K562 (cell line): ENCODE measurements at places on chromosomes 12 and 14. TPM values are rescaled to one million over a fixed set of nuclear protein-coding genes. Genes with fewer than 3 reads are reported as not detected.

Gene FGD4
- 0.22 and 0.83 TPM in 2 replicates for total RNA-seq

GRCh38 chr12:42691991-42692557 is 102.5 kb upstream of the PRICKLE1 start:
- H3K4me1 ChIP-seq: no peaks in the 10 kb centered on the region
- no peaks in the 10 kb centered on the region for H3K36me3 ChIP-seq
- no peak for DNase-seq
- H3K4me3 ChIP-seq: peak overlapping the region; percentile 22; the same call in 1 of the 2 replicates
- no peak overlapping the region for H3K27ac ChIP-seq
- H3K27me3 ChIP-seq: no peaks in the 10 kb centered on the region

Gene CIROP
- total RNA-seq: not detected in 2 replicates

GRCh38 chr12:93825931-93826555 is 148.9 kb downstream of the CRADD start:
- H3K4me3 ChIP-seq: no peak overlapping the region
- no peak overlapping the region for H3K27ac ChIP-seq
- H3K4me1 ChIP-seq: 0 out of 3 replicates have a peak, but pooled peaks cover 10% of the 10 kb centered on the region
- H3K36me3 ChIP-seq: no peaks in the 10 kb centered on the region
- H3K27me3 ChIP-seq: no peaks in the 10 kb centered on the region

DNA sequence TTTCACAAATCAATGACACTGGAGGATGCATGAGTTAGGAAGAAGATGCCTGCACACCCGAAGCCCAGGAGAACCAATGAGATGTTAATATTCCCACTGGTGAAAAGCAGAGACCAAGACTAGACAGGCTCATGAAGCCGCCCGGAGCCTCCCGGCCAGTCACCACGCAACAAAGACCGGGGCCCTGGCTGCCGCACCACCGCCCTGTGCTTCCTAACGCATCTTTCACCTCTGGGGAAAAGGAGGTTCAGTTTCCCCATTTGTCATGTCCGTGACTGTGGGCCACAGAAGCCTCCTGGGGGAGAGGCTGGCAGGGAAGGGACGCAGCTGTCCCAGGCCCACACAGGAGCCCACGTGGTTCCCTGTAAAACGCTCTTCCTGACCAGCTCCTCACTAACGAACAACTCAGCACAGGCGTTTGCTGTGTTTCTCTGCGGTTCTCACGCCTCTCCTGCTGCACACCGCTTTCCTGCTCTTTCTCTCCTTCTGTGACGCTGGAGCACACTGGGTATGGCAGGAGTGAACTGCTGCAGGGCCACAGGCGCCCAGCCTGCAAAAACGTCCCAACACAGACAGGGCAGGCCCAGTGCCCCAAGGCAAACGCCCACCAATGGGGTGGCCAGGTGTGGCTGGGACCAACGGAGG is 10.8 kb downstream of the RIMBP2 start:
- peaks cover 88% of the 10 kb centered on the region for H3K27me3 ChIP-seq
- no peak overlapping the region for H3K4me3 ChIP-seq
- H3K36me3 ChIP-seq: no peaks in the 10 kb centered on the region
- peaks cover 4% of the 10 kb centered on the region for H3K4me1 ChIP-seq

Gene FOXG1
- total RNA-seq: 3.0 and 3.7 TPM in 2 replicates

Gene PAPOLA
- total RNA-seq: 135 and 139 TPM in 2 replicates

GRCh38 chr12:116037941-116038837 is 239.3 kb downstream of the MED13L start:
- no peaks in the 10 kb centered on the region for H3K27me3 ChIP-seq
- no peak overlapping the region for H3K27ac ChIP-seq
- DNase-seq: no peak
- no peaks in the 10 kb centered on the region for H3K4me1 ChIP-seq

DNA sequence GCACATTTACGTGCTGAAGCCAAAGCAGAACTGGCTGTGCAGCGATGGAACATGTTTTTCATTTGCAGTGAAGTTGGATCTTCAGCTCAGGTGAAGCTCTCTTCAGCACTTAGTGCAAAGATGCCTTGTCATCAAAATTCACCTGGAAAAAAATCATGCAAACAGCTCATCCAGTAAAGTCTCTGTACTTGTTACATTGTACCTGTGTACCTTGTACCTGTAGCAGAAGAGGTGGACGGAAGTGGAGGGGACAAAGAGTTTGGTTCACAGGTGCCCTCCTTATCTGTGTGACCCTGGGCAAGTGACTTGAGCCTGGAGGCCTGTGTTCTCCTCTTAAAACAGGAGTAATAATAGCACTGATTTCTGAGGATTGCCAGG is 54.0 kb downstream of the ADGRD1 start:
- no peaks in the 10 kb centered on the region for H3K36me3 ChIP-seq
- no peak overlapping the region for H3K4me3 ChIP-seq
- DNase-seq: no peak
- H3K4me1 ChIP-seq: peaks cover 32% of the 10 kb centered on the region

Gene GPD1
- total RNA-seq: 0.55 and 0.67 TPM in 2 replicates

DNA sequence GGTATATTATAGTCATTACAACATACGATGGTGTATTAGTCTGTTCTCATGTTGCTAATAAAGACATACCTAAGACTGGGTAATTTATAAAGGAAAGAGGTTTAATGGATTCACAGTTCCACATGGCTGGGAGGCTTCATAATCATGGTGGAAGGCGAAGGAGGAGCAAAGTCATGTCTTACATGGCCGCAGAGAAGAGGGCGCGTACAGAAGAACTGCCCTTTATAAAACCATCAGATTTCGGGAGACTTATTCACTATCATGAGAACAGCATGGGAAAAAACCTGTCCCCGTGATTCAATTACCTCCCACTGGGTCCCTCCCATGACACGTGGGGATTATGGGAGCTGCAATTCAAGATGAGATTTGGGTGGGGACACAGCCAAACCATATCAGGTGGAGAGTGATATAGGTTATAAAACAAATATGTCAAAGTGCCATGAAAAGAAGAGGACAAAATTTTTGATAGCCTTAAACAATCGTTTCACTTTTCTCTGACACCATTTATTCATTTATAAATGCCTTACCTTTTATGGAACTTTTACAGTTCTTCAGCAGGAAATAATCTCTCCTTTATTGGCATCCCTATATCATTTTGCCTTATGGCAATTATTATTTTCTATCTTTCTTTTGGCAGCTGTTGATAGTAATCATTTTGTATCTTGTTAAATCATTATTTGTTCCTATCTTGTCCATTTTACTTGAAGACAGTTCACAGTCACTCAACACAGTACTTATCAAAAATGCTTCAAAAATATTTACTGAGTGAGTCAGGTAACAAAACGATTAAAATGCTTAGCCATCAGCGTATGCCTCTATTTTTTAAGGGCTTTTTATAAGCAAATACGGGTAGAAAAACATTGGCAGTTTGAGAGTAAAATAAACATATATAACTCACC is 196.0 kb downstream of the RAD51B start:
- H3K4me3 ChIP-seq: no peak overlapping the region
- DNase-seq: no peak
- no peaks in the 10 kb centered on the region for H3K36me3 ChIP-seq

Gene KCNK10
- not detected in 2 replicates for total RNA-seq

DNA sequence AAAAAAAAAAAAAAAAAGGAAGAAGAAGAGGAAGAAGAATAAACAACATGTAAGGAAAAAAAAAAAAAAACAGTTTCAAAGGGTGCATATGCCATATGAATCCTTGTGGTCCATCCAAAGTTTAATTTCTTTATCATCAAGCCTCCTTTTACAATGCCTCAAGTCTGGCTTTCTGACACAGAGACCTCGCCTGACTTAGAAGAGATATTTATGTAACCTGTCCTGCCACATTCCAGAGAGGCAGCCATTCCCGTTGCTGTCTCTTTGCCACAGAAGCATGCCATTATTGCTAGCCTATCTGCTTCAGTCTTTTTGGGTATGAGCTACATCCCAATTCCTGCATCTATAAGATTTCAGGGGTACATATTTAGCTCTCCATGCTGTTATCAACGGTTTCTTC is 596.7 kb upstream of the ATP2B1 start:
- no peaks in the 10 kb centered on the region for H3K4me1 ChIP-seq
- DNase-seq: no peak

- no peaks in the 10 kb centered on the region for H3K4me1 ChIP-seq
- no peak overlapping the region; the same call in 2 of the 3 replicates for H3K27ac ChIP-seq
- no peak for DNase-seq
- H3K36me3 ChIP-seq: no peaks in the 10 kb centered on the region
Measured at GRCh38 chr12:94670898-94671297, 20.5 kb upstream of the TMCC3 start.

Gene AKAP5
- 0.35 and 0.40 TPM in 2 replicates for total RNA-seq

DNA sequence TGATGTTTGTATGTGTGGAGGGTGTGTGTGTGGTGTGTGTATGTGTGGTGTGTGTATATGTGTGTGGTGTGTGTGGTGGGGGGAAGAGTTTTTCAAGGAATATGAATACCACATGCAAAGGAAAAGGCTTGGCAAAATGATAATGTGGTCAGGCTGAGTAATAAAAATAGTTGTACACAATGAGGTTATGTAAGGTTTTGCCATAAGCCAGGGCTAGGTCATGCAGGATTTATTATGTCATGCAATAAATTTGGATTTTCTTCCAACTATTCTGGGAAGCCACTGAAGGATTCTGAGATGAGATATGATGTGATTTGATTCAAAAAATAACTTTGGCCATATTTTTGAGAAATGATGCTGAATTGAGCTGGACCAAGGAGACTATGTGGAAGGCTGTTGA is 1191.6 kb upstream of the SEL1L start:
- H3K27ac ChIP-seq: no peak overlapping the region
- no peaks in the 10 kb centered on the region for H3K27me3 ChIP-seq
- no peak overlapping the region for H3K4me3 ChIP-seq
- DNase-seq: no peak
- no peaks in the 10 kb centered on the region for H3K4me1 ChIP-seq
- no peaks in the 10 kb centered on the region for H3K36me3 ChIP-seq

Gene MYBPC1
- not detected in 2 replicates for total RNA-seq

GRCh38 chr12:3277306-3277943 is 200.2 kb downstream of the TSPAN9 start:
- no peaks in the 10 kb centered on the region for H3K36me3 ChIP-seq
- DNase-seq: no peak
- no peak overlapping the region for H3K4me3 ChIP-seq

DNA sequence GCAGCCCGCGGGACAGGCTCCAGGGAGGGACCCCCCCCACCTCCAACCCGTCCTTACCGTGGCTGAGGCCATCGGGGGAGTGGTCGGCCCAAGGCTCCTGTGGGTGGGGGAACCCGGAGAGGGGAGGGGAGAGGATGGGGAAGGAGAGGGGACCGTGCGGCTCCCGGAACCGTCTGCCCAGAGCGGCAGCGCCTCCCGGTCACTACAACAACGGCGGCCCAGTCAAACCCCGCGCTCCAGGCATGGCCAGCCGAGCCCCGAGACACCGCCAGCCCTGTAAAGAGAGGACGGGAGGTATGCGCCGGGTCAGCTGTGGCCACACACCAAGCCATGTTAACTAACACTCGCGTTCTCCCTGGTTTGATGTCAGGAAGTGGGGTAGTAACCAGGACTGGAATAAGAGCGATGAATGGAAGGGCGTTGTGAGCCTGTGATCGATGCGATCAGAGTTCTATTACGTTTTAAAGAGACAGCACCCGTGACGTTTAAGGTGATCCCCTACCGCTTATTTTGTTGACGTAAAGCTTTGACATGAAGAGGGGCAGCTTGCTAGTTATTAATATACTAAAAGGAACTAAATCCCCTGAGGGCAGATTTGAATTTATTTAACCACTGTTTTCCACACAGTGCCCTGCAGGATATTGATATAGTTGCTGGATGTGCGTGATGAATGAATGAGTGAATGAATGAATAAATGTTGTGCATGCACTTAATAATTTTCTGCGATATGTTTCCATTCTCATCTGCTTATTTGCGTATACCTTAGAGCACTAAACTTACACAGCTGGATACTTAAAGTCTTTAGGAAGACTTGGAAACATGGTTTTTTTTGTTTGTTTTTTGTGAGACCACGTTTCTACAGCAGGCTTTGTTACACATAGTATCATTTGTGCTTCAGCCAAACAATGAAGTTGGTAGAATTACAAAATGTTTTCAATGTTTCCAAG is at the start of gene POC1B:
POC1B (minus strand) TSS at position 224 of the 947 bp plus-strand sequence; CDS start at position 72, 152 bp downstream.
- H3K36me3 ChIP-seq: peaks cover 17% of the 10 kb centered on the region; the same call in 1 of the 3 replicates
- no peaks in the 10 kb centered on the region for H3K27me3 ChIP-seq
- DNase-seq: peak; percentile 84
- peaks cover 10% of the 10 kb centered on the region; the same call in 2 of the 3 replicates for H3K4me1 ChIP-seq
- H3K4me3 ChIP-seq: peak within 1 kb of the TSS; percentile 93
- H3K27ac ChIP-seq: peak within 1 kb of the TSS; percentile 99

Gene ESR2
- 3.0 and 3.6 TPM in 2 replicates for total RNA-seq

Gene A2M
- 2.3 and 3.0 TPM in 2 replicates for total RNA-seq

DNA sequence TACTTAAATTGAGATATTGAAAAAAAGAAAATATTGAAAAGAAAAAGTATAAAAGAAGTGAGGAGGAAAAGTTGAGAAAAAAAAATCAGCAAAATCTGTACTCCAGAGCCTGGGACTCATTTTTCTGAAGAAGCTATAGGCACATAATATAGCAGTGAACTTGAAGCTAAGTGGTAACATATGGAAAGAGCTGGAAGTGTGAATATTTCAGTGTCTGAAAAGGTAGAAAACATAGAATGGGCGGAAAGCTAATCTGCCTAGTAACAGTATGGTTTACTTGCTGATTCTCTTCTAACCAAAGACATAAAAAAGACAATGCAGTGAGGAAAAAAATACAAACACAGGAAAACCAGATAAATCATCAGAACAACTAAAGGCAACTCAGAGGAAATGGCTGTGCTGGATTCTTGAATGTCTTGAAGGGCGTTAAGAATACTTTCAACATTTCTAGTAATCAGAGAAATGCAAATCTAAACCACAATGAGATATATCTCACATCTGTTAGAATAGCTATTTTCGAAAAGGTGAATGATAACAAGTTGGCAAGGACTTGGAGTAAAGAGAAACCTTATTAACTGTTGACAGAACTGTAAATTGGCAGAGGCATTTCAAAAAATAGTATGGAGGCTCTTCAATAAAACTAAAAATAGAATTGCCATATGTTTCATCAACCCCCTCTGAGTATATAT is 784.6 kb downstream of the LRFN5 start:
- no peaks in the 10 kb centered on the region for H3K36me3 ChIP-seq
- no peaks in the 10 kb centered on the region for H3K4me1 ChIP-seq
- H3K4me3 ChIP-seq: no peak overlapping the region

DNA sequence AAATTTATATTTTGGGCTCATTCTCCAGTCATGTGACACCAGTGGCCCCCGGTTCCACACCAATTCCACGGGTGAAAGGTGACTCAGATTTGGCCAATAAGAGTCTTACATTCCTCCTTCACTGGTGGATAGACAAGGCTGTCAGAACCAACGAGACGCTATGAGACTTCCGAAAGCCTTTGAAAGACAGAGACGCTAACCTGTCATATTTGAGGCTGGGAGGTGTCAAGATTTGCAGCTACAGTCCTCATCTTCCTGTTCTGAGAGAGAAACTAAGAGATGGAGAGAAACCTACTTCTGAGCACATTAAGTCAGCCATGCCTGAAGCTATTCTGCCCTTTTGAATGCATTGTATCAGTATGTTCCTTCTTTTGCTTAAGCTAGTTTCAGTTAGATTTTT is 171.2 kb downstream of the FLRT2 start:
- no peaks in the 10 kb centered on the region for H3K4me1 ChIP-seq
- DNase-seq: no peak
- H3K27me3 ChIP-seq: no peaks in the 10 kb centered on the region
- H3K27ac ChIP-seq: no peak overlapping the region
- no peaks in the 10 kb centered on the region for H3K36me3 ChIP-seq
- no peak overlapping the region for H3K4me3 ChIP-seq

- H3K36me3 ChIP-seq: peaks cover 54% of the 10 kb centered on the region
- H3K4me3 ChIP-seq: no peak overlapping the region
- no peak overlapping the region for H3K27ac ChIP-seq
- no peak for DNase-seq
- no peaks in the 10 kb centered on the region for H3K4me1 ChIP-seq
Measured at GRCh38 chr14:90273532-90273931, 17.2 kb downstream of the PSMC1 start.
